Left ventricle myocardium superior (tissue), 1 donor: ENCODE measurements at places on chromosomes 5 and 9. TPM values are rescaled to one million over a fixed set of nuclear protein-coding genes. Genes with fewer than 3 reads are reported as not detected.

Gene PCDHB3
- 0.99 TPM for total RNA-seq

Gene LIFR
- total RNA-seq: 61.1 TPM

Gene CDX1
- not detected for total RNA-seq

Gene PHYKPL
- 40.7 TPM for total RNA-seq

Gene MYORG
- total RNA-seq: 5.3 TPM
